ENCODE measurements at places on chromosomes 2 and 18.
A peak's percentile ranks its signal among the peaks of the same experiment; 100 is the strongest.

DNA sequence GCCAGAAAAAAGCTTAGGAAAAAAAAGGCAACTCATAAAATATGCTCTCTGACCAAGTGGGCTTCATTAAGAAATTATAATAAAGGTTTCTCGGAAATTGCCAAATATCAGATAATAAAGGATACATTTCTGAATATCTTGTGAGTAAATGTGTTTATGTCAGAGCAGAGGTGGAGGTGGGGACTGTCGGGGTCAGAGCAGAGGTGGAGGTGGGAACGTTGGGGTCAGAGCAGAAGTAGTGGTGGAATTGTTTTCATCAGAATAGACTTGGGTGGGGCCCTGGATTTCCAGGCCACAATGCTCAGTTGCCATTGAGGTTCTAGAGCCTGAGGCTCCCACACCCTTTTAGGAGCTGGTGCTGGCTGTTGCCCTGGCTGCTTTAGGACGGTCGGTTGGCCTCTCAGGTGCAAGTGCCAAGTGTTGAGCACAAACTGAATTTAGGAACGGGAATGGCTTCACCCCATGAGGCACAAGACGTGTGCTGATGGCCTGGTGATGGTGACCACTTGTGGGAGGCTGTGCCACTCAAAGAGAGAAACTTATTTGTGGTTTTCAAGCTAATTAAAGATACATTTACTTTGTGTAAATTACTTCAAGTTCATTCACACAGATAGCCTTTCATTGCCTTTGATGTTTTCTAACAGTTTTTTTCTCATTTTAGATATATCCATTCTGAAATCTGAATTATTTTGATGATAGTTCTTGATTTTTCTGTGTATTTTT, 131.5 kb downstream of the ATP9B start:
- peak; percentile 15 for DNase-seq

DNA sequence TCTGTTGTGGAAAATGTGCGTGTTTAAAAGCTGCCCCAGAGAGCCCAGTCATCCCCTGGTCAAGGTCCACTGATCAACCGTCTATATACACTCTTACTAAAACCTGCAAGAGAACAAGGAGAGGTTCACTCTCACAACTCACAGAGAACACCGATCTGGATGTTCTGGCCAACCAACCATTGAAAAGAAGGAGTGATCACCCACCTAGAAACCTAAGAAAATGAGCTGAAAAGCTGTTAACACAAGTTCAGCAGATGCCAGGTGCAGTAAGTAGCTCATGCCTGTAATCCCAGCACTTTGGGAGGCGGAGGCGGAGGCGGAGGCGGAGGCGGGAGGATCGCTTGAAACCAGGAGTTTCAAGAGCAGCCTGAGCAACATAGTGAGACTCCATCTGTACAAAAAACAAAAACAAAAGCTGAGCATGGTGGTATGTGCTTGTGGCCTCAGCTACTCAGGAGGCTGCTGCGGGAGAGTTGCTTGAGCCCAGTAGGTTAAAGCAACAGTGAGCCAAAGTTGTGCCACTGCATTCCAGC, 14.5 kb downstream of the ATG16L1 start:
- no peak for DNase-seq

DNA sequence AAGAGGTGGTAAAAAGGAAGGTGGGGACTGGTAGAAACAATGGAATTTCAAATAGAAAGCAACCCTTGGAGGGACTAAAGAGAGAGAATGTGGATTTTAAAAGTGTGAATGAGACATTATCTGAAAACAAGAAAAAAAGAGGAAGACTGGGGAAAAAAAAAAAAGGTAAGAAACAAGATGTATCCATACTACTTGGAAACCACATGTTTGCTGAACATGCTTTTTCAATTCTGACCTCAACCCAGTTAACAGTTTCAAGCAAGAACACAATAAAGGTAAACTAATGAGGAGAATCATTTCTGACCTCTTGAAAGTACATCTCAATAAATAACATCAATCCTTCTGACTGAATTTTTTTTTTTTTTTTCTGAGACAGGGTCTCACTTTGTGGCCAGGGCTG, 2.6 kb downstream of the FARSB start:
- no peak for DNase-seq

DNA sequence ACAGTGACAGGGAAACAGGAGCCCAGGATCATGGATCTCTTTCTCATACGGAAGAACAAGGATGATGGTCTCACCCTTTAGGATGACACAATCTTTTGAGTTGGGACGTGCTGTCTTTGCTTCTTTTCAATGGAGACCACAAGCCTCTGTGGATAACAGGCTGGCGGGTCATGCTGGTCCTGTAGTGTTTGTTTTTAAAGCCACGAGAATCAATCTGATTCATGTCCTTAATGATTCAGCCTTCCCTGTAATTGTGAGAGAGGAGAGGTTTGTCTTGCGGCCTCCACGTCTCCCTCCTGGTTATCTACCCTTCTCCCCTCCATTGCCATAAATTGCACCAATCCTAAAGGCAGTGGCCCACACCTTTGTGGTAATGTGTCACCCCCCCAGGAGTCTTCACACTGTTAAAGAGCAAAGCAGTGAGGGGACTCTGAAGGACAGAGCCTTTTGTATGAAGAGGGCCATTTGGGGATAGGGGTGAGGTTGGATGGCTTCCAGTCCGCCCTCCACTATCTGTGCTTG, 87.7 kb upstream of the TGFA start:
- no peak for DNase-seq

GRCh38 chr2:3472966-3473365, 46.4 kb downstream of the ADI1 start:
- DNase-seq: no peak

- DNase-seq: no peak
Measured at GRCh38 chr2:165700531-165700930, 93.5 kb downstream of the GALNT3 start.

- no peak for DNase-seq
Measured at GRCh38 chr2:108587621-108588020, 53.4 kb downstream of the LIMS1 start.

- no peak for DNase-seq
Measured at GRCh38 chr2:29991086-29991485, 69.7 kb upstream of the ALK start.

GRCh38 chr2:209472871-209473270, 49.0 kb downstream of the MAP2 start:
- DNase-seq: no peak

DNA sequence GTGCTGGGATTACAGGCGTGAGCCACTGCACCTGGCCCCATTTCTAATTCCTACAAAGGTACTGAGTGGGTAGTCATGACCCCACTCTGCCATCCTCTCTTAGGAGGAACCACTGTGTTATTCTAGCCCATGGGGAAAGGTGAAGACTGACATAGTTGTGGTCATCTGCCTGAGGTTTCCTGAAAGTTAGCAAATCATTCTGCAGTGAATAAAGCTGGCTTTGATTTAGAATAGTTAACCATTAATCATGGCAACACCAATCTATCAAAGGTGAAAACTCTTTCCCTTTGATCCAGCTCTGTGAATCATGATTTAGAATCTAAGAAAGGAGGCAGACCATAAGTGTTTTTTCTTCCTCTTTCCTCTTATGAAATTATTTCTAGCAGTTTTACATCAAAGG, 50.8 kb downstream of the SUMO1 start:
- DNase-seq: no peak

DNA sequence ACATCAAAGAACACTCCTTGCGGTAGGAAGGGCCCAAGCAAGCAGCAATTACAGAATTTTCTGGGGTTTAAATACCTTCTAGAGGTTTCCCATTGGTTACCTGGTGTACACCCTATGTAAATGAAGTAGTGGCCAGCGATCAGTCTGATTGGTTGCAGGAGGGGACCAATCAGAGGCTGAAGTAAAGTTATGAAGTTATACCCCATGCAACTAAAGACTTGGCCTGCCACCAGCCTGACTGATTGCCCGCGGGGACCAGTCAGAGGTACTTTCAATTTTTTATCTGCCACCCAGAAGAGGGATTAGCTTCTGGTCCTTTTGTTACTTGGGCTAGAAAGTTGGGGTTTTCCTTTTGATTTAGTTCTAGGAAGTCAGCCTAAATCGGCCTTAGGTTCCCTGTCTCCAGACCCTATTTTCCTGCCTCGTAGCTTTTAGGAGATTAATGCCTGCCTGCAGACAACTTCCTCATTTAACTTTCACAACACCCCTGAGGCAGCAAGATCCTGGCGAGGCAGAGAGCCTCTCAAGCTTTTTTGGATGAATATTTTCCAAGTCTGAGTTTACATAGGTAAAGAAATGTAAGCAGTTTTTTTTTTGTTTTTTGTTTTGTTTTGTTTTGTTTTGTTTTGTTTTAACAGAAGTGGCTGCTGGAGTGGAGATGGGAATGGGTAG, 1.5 kb upstream of the DGUOK start:
- DNase-seq: no peak

- DNase-seq: no peak
Measured at GRCh38 chr2:12488352-12489318, 228.1 kb upstream of the TRIB2 start.

- DNase-seq: no peak
Measured at GRCh38 chr2:120531863-120532600, 186.1 kb downstream of the INHBB start.

DNA sequence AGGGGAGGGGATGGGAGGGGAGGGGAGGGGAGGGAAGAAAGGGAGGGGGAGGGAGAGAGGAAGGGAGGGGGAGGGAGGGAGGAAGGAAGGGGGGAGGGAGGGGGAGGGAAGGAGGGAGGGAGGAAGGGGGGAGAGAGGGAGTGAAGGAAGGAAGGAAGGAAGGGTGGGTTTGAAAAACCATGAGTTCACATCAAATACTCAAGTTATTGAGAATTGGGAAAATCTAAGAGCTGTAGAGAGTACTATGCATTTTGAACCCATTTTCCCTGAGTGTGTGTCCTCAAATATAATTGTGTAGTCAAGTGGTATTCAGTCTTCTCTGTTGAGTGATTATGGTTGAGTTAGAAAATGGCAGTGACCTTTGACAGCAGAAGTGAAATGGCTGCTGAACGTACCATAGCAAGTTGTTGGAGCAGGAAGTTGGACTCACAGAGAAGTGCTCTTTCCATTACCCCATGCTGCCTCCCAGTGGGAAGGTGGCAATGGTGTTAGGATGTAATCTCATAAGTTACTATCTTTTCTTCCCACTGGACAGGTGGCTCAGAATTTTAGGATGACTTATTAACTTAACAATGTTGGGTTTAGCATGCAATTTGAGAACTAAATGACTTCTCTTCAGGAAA, 214.6 kb downstream of the SETBP1 start:
- no peak for DNase-seq

DNA sequence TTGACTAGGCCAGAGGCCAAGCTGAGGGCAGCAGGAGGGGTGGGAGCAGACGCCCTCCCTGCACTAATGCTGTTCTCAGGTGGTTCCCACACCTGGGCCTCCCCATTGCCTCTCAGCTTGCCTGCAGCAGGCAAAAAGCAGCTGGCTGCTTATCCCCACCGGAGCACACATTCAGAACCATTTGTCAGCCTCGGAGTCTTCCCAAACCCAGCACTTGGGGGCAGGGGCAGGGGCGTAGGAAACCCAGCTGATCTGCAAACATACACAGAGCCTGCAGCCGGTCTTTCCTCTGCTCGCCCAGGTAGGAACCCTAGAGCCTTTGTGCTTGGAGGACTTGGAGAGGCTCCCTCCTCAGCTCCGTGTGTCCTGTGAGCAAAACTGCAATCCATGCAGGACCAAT, 249.8 kb downstream of the CYP26B1 start:
- no peak for DNase-seq

DNA sequence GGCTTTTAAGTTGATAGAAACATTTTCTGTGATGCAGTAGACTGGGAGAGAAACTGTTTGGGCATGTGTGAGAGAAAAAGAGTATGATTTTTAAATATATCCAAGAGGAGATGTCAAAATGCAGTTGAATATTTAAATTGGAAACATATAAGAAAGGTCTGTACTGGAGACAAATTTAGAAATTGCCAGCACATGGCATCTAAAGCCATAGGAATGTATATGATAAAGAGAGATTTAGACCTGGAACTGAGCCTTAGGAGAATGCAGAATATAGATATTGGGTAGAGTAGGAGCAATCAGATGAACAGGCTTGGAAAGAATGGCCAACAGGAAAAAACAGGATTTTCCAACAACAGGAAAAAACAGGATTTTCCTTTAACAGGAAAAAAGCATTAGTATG, 680.8 kb downstream of the MBD2 start:
- no peak for DNase-seq

DNA sequence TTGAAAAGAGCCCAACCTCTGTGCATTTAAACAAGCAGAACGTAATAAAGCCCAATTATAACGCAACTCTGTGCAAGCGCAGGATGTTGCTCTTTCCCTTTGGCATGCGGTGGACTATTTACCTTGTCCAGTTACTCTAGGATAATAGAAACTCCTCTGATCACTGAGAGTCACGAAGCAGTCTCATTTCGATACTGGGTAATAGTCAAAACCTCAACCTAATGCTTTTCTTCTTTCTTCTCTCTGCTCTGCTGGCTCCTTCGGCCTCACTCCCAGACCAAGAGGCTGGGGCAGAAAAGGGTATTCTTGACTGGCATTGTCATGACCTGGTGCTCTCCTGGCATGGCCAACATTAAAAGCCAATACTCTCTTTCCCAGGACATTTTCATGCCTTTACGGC, 89.7 kb upstream of the GCFC2 start:
- no peak for DNase-seq

GRCh38 chr2:54258166-54258565, 2.1 kb upstream of the TSPYL6 start:
- DNase-seq: no peak

GRCh38 chr2:9765611-9766531, 77.4 kb upstream of the TAF1B start:
- DNase-seq: no peak

DNA sequence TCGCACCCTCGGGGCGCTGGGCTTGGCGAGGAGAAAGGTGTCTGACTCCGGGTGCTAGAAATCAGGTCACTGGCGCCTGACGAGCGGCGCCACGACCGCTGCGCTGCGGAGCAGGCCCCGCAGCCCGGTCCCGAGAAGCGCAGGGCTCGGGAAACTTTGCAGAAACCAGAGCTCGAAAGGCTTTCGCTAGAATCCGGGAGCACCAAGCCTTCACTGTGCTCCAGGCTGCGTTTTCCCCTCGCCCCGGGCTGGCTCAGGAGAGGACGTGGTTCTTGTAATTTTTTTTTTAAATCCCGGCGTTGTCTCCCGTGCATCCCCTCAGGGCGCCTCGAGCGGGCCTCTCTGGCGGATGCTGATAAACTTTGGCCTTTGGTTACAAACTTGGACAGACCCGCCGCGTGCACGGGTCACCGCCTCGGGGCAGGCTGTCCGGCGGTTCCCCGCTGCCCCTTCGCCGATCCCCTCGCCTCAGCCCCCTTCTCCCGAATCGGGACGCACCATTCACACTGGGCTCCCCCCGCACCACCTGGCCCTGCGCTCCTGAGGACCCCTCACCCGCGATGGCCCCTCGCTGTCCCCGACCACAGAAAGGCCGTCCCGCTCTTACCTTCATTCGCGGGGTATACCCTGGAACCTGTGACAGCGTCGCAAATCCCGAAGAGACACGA, 419 bp downstream of the EPHA4 start:
- DNase-seq: peak; percentile 56

DNA sequence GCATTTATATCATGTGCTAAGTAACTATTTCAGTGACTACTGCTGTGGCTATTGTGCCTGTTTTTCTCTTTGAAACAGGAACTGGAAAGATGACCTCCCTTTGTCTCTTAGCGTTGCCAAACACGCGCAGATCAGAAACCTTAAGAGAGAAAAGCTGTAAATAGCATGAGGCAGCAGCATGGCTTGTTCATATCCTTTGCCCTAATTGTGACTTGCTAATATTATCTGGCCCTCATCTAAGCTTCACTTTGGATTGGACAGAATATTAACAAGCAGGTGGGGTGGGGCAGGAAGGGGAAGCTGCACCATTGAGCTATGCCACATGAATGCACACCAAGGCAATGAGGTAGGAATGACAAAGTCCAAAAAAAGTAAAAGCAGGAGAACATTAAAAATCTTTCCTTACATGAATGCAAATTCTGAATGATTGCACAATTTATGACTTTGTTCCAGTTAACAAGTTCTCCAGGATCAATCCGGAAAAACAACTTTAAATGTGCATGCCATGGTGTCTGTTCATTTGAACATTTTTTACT, 128.4 kb downstream of the IRS1 start:
- DNase-seq: no peak
